Activated B cell treated with CpG ODN at 0.5 μM for 24 hours (primary cell): ENCODE measurements at places on chromosomes 2 and 18. TPM values are rescaled to one million over a fixed set of nuclear protein-coding genes. Genes with fewer than 3 reads are reported as not detected.
A peak's percentile ranks its signal among the peaks of the same experiment; 100 is the strongest.

- DNase-seq: no peak
- no peak overlapping the region for H3K27ac ChIP-seq
- no peaks in the 10 kb centered on the region for H3K27me3 ChIP-seq
- no peaks in the 10 kb centered on the region for H3K36me3 ChIP-seq
- no peaks in the 10 kb centered on the region for H3K4me1 ChIP-seq
These were observed 380.6 kb downstream of the SOX11 start for GRCh38 chr2:6072768-6073167.

DNA sequence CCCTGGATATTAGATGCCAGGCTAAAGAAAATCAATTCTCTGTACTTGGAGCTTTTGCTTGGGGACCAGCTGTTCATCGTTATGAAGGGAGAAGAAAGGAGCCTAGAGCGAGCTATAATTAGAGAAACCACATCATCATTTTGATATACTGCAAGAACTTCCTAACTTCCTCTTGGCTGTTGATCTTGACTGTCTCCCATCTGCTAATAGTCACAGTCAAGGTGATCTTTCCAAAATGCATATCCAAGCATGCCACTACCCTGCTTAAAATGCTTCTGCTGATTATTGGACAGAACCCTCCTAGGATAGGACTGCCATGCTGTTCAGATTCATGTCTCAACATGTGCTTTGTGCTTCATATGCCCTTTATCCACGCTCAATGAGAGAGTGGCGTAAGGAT lies 54.8 kb downstream of the RAPGEF4 start:
- no peak overlapping the region for H3K27ac ChIP-seq
- no peak overlapping the region for H3K4me3 ChIP-seq
- no peaks in the 10 kb centered on the region for H3K36me3 ChIP-seq
- no peak for DNase-seq
- no peaks in the 10 kb centered on the region for H3K4me1 ChIP-seq

- H3K4me1 ChIP-seq: peaks cover 93% of the 10 kb centered on the region
- DNase-seq: no peak
- H3K4me3 ChIP-seq: no peak overlapping the region
- peaks cover 18% of the 10 kb centered on the region for H3K36me3 ChIP-seq
- no peaks in the 10 kb centered on the region for H3K27me3 ChIP-seq
These were observed 95.6 kb upstream of the MGAT5 start for GRCh38 chr2:134158295-134158694.

GRCh38 chr2:17643031-17643615 lies 102.6 kb downstream of the VSNL1 start:
- no peak overlapping the region for H3K4me3 ChIP-seq
- no peak overlapping the region for H3K27ac ChIP-seq
- peaks cover 18% of the 10 kb centered on the region for H3K4me1 ChIP-seq
- peaks cover 2% of the 10 kb centered on the region for H3K27me3 ChIP-seq
- DNase-seq: no peak
- no peaks in the 10 kb centered on the region for H3K36me3 ChIP-seq

- H3K27me3 ChIP-seq: no peaks in the 10 kb centered on the region
- peak overlapping the region; percentile 95 for H3K27ac ChIP-seq
- peaks cover 52% of the 10 kb centered on the region for H3K4me1 ChIP-seq
- peaks cover 79% of the 10 kb centered on the region for H3K36me3 ChIP-seq
These were observed 31.6 kb upstream of the CASP10 start for GRCh38 chr2:201151127-201151981.

MOB1A gene
- total RNA-seq: 314 and 318 TPM in 2 replicates

MYO5B gene
- 0.49 and 0.51 TPM in 2 replicates for total RNA-seq

GNLY gene
- total RNA-seq: 1.8 and 2.3 TPM in 2 replicates
